ENCODE measurements at places on chromosomes 13 and 19. TPM values are rescaled to one million over a fixed set of nuclear protein-coding genes. Genes with fewer than 3 reads are reported as not detected.

HPN gene
- not detected for total RNA-seq

WDR88 gene
- total RNA-seq: not detected

KLK10 gene
- total RNA-seq: not detected

A1BG gene
- total RNA-seq: 0.41 TPM

- DNase-seq: peak; percentile 74
Measured at GRCh38 chr19:2337329-2337707, 8.8 kb downstream of the SPPL2B start.

GRCh38 chr19:10881403-10882107, 10.2 kb downstream of the CARM1 start:
- DNase-seq: no peak

GRCh38 chr19:2186071-2186846, 22.5 kb downstream of the DOT1L start:
- DNase-seq: no peak

DNA sequence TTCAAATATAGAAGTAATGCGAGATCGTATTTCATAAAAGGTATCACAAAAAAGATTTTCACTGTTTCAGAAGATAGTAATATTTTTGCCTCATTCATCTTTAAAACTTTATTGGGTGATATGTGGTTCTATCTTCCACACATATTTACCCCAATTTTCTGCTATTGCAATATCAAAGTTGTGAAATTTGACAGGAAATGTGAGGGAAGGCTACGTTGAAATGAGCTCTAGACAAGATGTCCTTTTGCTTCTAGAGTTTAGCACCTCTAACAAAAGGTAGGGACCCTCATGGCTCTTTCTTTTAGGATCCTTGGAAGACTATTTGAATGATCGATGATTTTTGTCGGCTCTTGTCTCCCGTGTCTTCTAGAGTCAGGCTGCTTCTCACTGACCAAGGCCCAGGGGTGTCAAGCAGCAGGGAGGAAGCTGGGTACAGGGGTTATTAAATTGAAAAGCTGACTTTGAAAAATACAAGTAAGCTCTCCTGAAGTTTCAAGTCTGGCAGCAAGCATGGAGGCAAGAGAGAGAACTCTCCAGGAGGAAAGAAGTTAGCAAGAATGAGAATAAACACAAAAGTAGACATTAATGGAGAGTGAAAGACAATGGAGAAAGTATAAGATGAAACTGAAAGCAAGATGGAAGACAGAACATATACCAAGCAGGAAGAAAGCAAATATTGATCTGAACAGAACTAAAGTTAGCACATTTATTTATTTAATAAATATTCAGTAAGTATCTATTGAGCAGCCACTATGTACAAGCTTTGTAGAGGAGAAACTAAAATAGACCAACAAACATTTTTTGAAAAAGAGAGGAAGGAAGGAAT, 73.4 kb downstream of the RUBCNL start:
- DNase-seq: no peak
